MG63 (cell line): ENCODE measurements at places on chromosomes 5 and 9.

- DNase-seq = no peak
These were observed 33.4 kb downstream of the VAV2 start for GRCh38 chr9:133958756-133959155.

GRCh38 chr5:141779503-141779973 is 97.5 kb upstream of the ARAP3 start:
- peak; percentile 64 for DNase-seq

DNA sequence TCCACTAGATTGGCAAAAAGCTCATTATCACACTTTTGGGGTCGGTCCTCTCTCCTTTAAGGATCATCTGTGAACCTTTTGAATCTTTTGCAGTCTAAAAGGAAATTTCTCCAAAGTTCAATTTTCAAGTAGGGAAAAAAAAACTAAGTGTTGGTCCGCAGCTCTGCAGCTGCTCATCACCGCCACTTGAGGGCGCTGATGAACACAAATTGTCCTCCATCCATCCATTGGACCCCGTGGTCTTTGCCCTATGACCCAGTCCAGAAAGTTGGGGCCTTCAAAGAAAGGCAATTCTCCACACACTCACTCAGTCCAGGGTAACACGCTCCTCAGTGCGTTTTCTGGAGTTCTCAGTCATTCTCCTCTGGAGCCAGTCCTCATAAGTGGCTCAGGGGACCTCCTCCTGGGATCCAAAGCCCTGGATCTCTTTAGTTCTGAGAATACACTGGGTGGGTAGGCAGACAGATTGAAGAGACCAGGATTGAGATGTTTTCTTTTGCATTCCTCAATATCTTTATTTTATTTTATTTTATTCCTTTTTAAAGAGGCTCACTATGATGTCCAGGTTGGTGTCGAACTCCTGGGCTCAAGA is 63.6 kb upstream of the SLC28A3 start:
- DNase-seq = no peak

DNA sequence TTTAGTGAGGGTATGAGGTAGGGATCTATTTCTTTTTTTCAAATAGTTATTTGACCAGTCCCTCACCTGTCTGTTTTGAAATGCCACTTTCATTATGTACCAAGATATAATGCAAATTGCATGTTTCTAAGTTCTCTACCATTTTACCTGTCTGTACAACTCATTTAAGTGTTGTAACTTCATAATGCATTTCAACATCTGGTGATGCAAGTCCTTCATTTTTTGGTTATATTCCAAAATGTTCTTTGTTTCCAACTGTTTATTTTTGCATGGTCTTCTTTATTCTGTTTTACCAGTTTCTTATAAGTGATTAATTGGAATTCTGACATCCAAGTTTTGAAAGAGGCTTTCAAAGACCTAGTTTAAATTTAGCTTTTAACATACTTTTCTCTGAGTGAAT is 26.8 kb downstream of the TDRD7 start:
- no peak for DNase-seq

GRCh38 chr5:32712481-32713360 is 1.6 kb downstream of the NPR3 start:
- no peak for DNase-seq

DNA sequence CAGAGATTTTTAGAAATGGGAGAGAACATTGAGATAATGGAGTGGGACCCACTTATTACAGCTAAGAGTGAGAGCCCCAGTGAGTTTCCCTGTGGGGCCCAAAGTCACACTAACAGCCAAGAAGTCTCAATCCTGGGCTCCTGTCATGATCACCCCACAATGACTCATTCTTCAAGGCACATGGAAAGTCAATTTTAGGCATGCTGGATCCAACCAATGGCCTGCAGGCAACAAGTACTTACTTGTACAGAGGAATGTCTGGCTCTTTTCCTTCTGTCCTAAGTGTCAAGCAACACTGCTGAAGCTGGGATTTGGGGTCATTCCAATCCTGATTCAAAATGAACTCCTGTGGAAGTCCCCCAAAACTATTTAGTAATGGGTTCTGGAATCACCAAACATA is 123.1 kb downstream of the DROSHA start:
- peak; percentile 42 for DNase-seq

- DNase-seq = no peak
These were observed 301.3 kb upstream of the ADCY2 start for GRCh38 chr5:7094626-7095025.

GRCh38 chr5:76125888-76126287 is 42.7 kb downstream of the SV2C start:
- no peak for DNase-seq

GRCh38 chr5:181186022-181186421 is 19.0 kb downstream of the TRIM7 start:
- no peak for DNase-seq

GRCh38 chr5:126801992-126802294 is 25.0 kb downstream of the LMNB1 start:
- DNase-seq = no peak

DNA sequence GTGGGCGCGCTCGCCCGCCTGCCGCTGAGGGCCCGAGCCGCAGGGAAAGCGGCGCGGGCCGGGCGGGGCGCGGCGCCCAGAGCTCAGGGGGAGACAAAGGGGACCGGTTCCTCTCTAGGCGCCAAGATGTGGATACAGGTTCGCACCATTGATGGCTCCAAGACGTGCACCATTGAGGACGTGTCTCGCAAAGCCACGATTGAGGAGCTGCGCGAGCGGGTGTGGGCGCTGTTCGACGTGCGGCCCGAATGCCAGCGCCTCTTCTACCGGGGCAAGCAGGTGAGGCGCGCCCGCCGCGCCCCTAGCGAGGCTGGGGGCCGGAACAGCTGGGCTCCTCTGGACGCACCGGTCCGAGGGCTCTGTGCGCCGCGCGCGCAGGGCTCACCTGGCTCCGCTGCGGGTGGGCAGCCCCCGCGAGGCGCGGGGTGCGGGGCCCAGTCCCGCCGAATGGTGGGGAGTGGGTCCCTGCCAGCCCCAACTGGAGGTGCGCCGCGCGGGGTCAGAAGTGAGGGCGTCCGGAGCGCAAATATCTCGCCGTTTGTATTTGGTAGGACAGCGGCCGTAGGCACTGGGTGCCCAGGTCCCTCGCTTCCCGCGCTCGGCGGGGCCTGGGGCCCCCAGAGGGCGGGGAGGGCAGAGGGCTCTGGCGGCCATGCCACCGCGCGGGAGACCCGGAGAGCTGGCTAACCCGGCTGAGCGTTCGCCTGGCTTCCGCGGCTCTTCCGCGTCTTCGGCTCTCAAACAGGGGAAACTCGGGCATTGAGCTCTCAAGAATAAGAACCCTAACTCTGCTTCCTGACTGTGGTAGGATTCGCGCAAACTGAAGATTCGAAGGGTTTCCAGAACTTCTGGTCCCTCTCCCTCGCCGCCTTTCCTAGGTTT is 607 bp downstream of the UHRF2 start:
- DNase-seq = peak; percentile 5

- DNase-seq = no peak
These were observed 479.0 kb downstream of the ZSWIM6 start for GRCh38 chr5:61811052-61811451.

DNA sequence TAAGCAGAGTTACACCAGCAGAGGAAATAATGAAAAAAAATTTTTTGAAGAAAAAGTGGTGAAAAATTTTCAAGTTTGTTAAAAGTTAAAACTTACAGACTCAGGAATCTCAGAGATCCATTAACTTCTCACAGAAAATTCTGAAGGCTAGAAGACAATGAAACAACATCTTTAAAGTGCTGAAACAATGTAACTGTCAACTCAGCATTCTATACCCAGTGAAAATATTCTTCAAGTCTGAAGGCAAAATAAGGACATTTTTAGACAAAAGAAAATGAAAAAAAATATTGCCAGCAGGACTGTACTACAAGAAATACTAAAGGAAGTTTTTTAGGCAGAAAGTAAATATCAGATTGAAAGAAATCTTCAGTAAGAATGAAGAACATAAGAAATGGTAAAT is 36.7 kb upstream of the RGMB start:
- DNase-seq = no peak

DNA sequence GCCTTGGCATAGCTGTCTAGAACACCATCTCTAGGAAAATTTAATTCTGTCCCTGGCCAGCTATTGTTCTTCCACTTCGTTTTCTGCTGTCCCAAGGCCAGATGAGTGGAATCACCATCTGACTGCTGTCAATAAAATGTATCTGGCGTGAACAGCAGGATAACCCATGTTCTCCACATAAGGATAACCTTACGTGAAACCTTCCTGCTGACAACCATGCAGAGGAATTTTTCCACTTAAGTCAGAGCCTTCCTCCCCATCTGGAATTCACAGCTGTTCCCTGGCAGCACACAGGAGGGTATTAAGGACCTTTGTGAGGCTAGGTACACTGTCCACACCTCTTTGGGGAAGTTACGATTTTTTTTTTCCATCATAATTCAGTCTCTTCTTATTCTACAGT is 28.6 kb downstream of the RNF44 start:
- DNase-seq = no peak

- no peak for DNase-seq
These were observed 165.7 kb downstream of the MPDZ start for GRCh38 chr9:13113751-13114150.

DNA sequence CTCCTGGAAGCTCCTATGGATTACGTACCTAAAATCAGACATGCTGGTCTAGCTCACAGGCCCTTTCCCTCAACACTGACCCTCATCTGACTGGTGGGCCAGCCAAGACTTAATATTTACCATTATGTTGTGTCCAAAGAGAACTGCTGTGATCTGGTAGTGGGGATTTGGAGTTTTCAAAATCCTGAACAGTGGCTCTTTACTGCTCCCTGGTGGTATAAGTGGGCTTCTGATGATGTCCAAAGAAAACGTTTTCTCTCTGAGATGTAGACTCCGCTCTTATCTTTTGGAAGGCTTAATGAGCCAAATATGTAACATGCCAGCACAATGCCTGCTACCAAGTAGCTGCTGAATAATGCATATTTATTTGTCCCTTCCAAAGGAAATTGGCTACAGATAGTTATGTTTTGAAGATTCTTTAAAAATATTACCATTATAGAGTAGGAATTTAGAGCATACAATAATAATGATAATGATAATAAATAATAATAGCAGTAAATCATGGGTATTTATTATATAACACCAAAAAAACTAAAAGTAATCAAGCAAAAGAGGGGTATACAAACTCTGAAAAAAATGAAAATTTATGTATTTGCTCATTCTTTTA is 406.6 kb upstream of the TNC start:
- peak; percentile 5 for DNase-seq

GRCh38 chr5:6937677-6938076 is 224.4 kb downstream of the TENT4A start:
- no peak for DNase-seq

DNA sequence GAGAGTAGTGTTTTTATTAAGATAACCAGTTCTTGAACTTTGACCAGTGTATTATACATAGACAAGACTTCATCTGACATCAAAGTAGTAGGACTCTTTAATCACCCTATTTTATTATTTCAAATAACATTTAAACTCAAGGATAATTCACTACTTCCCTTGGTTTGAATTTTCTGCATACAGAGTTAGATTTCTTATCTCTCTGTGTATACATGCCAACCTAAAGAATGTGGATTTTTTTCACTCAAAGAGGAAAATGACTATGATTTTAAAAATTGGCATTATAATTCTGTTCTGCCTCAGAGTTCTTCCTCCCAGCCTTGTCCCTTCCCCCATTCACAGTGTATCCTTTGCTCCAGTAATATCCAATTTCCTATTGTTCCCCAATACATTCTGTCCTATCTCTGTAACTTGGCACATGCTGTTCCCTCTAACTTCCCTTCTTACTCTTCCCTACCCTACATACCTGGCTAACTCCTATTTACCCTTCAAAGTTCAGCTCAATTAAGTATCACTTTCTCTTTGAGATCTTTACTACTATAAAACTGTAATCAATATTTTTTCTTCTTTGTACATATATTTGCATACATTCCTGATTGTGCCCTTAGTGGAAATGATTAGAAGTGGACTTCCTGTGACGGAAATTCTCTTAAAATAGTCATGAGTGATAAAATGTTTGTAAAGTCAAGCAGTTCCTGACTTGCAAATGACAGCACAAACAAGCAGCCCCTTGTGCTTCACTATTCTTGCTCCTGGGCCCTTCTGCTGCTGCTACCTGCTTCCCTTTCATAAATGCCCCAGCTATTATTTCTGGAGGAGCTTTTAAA is 38.1 kb upstream of the DENND4C start:
- DNase-seq = no peak

DNA sequence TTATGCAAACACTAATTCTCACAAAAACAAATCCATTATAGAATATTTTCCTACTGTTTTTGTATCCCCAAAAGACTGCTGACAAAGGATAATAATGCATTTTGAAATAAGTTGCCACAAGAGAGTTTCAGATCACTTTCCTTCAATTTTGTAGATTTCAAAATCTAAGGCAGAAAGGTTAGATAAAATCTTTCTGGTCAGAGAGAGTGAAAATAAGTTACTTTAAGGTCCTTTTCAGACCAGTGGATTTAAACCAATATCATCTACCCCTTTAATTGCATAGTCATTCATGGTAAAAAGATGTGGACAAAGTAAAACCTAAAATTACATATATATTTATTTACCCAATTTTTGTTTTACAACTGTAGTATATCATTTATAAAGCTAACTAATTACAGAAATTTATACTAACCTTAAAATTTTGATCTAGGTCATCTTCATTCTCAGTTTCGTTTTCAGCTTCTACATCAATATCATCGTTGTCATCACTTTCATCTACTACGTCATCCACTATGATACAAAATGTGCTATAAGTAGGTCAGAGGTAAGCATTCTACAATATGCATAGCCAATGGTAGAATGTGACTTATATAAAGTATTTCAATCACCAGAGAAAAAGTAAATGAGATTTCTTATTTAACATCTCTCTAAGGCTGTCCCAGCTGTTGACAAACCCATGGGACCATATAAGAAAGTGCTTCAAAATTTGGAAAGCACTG is 95.7 kb downstream of the AGTPBP1 start:
- DNase-seq = no peak

- no peak for DNase-seq
These were observed 168.5 kb upstream of the FER start for GRCh38 chr5:108579236-108579635.

DNA sequence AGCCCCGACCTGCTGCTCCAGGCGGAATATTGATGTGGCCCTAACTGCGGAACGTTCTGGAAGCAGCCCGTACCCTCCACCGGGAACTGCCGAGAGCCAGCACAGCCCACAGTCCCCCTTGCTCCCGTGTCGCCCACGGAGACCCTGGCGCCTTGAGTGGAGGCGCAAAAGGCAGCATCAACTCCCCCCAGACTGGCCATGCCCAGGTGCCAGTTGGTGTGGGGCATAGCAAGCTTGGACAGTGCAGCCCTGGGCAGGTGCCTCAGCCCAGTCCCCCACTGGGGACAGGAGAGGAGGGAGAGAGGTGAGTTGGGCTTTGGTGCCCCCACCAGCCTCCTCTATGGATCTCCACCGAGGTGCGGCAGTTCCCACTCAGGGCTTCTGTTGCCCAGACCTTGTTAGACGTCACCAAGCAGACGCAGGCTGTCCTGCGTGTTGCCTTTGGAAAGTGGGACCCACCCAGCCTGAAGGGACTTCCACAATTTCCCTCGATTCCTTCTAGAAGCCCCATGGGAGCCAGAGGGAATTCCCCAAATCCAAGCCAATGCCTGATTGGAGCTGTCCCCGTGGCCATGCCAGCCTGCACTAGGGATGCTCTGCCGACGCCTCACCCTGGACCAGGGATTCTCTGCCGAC is 19.8 kb upstream of the NRARP start:
- DNase-seq = no peak
